ENCODE measurements at places on chromosomes 3 and 15. TPM values are rescaled to one million over a fixed set of nuclear protein-coding genes. Genes with fewer than 3 reads are reported as not detected.

DNA sequence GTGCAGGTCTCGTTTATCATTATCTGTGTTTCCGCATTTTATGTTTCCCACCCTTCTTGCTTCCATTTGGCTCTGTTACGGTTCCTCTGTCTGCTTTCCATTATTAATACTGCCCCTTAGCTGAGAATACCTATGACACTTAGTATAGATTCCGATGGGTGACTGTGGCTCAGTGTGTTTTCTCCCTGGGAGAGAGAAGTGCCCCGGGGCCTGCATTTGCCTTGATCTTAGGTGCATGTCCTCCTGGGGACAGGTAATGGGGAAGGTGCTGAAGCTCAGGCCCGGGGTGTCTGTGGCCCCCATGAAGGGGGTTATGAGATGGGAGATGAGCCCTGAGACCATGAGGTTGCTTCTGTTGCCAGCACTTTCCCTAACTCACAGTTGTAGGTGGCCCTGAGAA is 43.4 kb upstream of the PCSK6 start:
- no peak for DNase-seq

The CLDN1 gene
- total RNA-seq, result 11.4 TPM

- DNase-seq, result peak; percentile 74
Measured at GRCh38 chr15:80173022-80173759, 20.4 kb downstream of the FAH start.

DNA sequence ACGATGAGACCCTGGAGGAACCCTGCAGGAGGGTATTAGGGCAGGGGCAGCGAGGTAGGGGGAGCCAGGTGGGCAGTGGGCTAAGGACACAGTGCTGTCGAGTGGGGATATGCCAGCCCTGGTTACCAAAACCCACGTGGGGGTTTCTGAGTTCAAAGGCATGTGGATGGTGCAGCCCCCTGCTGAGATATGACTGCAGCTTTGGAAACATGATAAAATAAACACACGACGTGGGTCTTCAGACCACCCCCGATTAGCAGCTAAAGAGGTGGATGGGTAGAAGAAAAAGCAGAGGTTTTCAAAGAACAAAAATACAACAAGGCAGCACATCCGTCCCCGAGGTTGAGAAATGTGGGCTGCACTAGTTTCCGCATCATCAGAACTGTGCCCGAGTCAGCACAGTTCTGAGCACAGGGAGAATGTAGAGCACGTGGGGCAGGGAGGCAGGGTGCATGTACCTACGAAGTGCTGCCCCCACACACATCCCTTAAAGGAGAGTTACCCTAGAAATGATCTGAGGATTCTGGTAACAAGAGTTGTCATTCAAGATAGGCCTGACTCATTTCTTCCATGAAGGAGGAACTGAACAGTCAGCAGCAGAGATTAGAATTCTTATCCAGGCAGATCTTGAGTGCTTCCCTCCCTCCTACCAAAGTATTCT is 121.3 kb downstream of the RPLP1 start:
- peak; percentile 61 for DNase-seq

GRCh38 chr15:100623301-100623700 is 20.9 kb downstream of the ASB7 start:
- DNase-seq, result no peak

The SERPINI2 gene
- not detected for total RNA-seq

The SH3BP5 gene
- total RNA-seq, result 2.6 TPM

- no peak for DNase-seq
Measured at GRCh38 chr3:181782306-181782954, 70.7 kb downstream of the SOX2 start.

DNA sequence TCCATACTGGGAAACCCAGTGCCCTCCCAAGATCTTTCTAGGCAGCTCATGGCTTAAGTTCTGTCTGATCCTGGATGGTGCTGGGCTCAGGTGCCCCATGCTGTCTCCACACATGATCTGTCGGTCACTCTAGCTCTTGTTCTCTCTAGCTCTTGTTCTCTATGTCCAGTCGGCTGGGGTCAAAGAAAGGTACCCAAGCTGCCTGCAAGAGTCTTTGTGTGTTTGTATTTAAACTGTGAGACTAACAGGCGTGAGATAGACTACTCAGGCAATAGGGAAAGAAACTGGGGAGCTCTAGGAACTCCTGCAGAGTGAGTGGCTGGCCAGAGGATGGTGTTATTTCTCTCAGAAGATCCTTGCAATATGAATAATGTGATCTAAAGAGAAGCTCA is 40.2 kb downstream of the GPR156 start:
- DNase-seq, result no peak

DNA sequence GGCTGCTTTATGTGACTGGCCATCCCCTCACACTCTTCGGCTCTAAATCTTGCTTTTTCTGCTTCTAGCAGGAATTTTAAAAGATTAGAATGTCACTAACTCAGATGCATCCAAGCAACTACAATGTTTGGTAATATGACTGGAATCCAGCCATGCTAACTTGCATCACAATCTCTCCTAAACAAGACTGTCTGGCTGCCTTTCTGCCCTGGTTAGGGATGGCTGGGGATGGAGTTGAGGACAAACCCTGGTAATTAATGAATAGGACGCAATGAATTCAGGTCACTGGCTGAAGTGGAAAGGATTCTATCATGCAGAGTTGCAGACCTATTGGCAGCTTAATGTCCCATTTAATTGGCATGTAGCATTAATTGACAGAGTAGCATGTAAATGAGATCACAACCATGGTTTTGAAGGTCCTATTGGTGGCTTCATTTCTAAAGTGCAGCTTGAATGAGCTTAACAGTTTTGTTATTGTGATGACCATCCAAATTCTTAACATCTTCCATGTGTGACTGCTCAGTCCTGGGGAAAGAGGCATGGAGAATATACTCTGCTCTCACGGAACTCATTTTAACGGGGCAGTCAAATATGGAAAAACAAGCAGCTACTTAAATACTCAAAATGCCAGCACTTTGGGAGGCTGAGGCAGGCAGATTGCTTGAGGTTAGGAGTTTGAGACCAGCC is 21.7 kb downstream of the NMNAT3 start:
- DNase-seq, result no peak

The CCR3 gene
- total RNA-seq, result not detected

- DNase-seq, result no peak
Measured at GRCh38 chr3:183493296-183494045, 62.0 kb downstream of the KLHL6 start.

The PCCB gene
- 78.2 TPM for total RNA-seq

GRCh38 chr3:123396171-123397049 is 52.5 kb downstream of the ADCY5 start:
- DNase-seq, result no peak

The IQCF5 gene
- not detected for total RNA-seq

DNA sequence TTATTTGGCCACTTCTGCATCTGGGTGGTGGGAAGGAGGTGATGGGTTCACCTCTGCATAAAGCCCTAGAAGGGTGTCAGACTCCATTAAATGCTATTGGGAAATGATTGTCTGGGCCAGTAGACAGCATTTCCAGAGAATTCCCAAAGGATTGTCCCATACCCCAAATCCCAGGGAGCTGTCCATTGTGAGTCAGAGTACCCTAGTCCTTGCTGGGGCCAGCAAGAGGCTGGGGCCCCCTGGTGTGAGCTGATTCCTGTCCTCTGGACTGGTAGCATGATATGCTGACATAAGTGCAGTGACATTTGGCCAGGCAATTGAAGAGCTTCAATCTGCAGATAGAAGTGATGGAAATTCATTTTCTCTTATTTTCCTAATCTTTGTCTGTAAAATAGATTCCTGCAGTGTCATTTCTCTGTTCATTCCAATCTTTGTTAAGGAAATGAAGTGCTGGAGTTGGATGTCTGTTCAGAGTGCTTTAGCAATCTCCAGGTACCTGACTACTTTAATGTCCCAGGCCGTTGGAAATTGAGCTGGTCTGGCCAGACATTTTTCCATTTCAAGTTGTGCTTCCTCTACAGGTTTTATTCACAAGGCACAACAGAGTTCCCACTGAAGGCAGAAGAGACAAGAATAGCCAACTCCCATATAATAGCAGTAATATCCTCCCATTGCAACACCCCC is 91.2 kb downstream of the RPLP1 start:
- DNase-seq, result no peak

DNA sequence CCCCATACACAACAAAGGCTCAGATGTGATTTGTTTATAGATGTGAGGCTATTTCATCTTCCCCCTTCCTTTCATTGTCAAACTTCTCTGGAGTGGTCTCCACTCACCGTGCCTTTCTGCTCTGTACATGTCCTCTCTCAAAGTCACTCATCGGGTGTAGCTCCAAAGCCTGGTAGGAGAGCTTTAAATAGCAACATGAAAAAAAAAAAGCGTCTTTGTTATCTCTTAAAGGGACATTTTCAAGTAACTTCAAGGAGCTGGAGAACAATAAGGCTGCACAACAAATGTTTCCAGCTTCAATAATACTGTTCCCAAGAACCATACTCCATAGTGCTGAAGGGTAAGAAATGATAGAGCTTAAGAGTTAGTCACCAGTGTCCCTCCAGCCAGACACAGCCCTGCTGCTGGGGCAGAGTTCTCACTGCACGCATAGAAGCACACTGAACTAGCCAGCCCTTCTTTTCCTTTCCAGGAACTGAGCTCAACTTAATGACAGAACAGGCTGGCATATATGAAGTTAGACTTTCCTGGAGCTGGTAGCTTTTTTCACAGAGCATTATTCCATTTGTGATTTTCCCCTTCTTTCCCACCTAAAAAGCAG is 8.1 kb downstream of the FBXO40 start:
- DNase-seq, result no peak

GRCh38 chr3:116939091-116939490 is 229.5 kb downstream of the TUSC7 start:
- no peak for DNase-seq

GRCh38 chr15:78715434-78715833 is 74.4 kb upstream of the CHRNB4 start:
- DNase-seq, result no peak

GRCh38 chr15:78906316-78906620 is 33.6 kb downstream of the MORF4L1 start:
- no peak for DNase-seq

All from activated naive CD4-positive, alpha-beta T cell treated with anti-CD3 and anti-CD28 coated beads, Interleukin-2, amount 50 U/mL, for 72 hours (primary cell).